Aorta (tissue), 5 donors: ENCODE measurements at places on chromosomes 12 and 14. TPM values are rescaled to one million over a fixed set of nuclear protein-coding genes. Genes with fewer than 3 reads are reported as not detected.

The EMP1 gene
- 32.6 TPM for polyA plus RNA-seq

The RAPGEF3 gene
- 3.1 TPM for polyA plus RNA-seq

The DIO3 gene
- 0.05 TPM for polyA plus RNA-seq

- DNase-seq, result no peak
Observed at GRCh38 chr14:32363761-32364160, 34.7 kb downstream of the AKAP6 start.

DNA sequence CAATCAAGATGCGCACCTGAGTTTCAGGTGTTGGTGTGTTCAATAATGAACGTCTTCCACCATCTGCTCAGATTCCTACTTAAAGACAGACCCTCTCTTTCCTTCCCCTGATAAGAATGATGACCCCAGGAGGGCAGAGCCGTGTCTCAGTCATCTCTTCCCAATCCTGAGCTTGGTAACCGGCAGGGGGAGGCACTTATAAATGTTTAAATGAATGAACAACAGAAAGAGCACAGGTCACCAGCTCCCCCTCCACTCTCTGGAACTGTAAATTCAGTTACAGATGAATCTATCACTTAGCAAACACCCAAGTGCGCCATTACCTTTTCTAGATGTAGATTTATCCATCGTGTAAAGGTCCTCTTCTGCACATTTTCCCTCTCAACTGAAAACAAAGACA lies 72.4 kb upstream of the DICER1 start:
- no peak for DNase-seq

GRCh38 chr12:96396209-96396608 lies 4.0 kb downstream of the CDK17 start:
- DNase-seq, result no peak

DNA sequence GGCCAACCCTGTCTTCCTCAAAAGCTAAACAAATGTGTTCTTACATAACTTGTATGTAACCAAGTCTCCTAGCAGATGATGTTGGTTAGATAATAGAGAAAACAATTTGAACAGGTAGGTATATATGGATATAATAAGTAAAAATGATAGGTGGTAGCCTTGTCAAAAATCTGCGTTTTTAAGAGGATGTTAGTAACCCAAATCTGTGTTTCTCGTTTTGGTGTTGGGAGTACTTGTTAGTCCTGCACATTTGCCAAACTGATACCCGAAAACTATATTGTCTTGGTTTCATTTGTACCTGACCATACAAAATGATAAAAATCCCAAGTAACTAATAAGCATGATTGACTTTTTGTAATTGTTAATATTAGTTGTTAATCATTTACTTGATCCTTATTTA lies 8.1 kb downstream of the SRSF5 start:
- DNase-seq, result no peak

The SSTR1 gene
- polyA plus RNA-seq, result 0.61 TPM

GRCh38 chr14:78425330-78425729 lies 255.2 kb downstream of the NRXN3 start:
- no peak for DNase-seq

DNA sequence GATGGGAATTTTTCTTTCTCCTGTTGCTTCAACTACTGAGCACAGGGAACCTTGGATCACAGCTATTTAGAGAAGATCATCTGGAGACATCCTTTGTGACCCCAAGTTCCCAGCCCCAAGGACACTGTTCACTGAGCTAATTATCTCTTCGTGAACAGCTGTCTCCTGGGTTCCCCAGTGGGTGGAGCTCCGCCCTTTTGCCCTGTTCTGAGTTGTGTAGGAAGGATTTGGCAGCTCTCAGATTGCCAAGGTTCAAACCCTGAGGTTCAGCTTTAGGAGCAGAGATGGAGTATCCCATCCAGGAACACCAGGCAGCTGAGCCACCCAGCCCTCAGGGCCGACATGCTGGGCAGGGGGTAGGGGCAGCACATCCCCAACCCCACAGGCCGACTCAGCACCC lies 32.0 kb downstream of the NGB start:
- DNase-seq, result no peak

GRCh38 chr12:102939059-102939458 lies 18.4 kb upstream of the ASCL1 start:
- DNase-seq, result no peak

The NCAPD2 gene
- polyA plus RNA-seq, result 5.1 TPM

GRCh38 chr12:28409892-28410291 lies 219.6 kb downstream of the CCDC91 start:
- no peak for DNase-seq

GRCh38 chr14:60165547-60165876 lies 314 bp upstream of the DHRS7 start:
- DNase-seq, result no peak

- DNase-seq, result no peak
Observed at GRCh38 chr12:101706403-101706802, 9.0 kb downstream of the CHPT1 start.
